ENCODE measurements at places on chromosomes 11 and 22.

GRCh38 chr11:69492201-69492991 lies 10.9 kb downstream of the LINC01488 start:
- no peak for DNase-seq

- DNase-seq = no peak
Observed at GRCh38 chr11:65565624-65566453, 4.4 kb upstream of the ZNRD2 start.

GRCh38 chr11:32305460-32305859 lies 129.9 kb downstream of the WT1 start:
- DNase-seq = no peak

DNA sequence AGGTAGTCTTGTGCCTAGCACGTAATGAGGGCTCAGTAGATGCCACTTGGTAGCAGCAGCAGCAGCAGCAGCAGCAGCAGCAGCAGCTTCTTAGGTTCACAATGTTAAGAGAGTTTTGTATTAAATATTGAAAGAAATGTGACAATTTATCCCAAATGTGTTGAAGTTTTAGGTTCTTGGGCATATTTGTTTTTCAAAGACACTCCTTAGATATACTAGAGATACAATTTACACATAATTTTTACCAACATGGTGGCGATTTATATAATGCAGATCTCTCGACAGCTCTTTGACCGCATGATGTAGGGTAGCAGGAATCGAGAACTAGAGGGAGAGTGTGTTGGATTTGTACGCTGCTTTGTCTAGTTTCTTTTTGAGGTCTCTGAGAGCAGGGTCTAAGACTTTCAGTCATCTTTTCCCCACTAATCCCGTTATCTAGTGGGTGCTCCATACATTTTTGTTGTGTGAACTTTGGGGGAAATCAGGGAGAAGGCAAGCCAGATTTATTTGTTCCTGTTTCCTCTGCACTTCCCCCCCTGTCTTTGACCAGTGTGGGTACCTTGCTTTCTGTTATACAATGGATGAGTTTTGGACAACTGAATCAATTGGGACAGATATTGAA lies 1.4 kb downstream of the FDX1 start:
- DNase-seq = no peak

All from glomerular endothelial cell (primary cell).